ENCODE measurements at places on chromosomes 5 and 9.
A peak's percentile ranks its signal among the peaks of the same experiment; 100 is the strongest.

GRCh38 chr5:91645347-91645746 lies 262.2 kb upstream of the ARRDC3 start:
- no peak for DNase-seq

DNA sequence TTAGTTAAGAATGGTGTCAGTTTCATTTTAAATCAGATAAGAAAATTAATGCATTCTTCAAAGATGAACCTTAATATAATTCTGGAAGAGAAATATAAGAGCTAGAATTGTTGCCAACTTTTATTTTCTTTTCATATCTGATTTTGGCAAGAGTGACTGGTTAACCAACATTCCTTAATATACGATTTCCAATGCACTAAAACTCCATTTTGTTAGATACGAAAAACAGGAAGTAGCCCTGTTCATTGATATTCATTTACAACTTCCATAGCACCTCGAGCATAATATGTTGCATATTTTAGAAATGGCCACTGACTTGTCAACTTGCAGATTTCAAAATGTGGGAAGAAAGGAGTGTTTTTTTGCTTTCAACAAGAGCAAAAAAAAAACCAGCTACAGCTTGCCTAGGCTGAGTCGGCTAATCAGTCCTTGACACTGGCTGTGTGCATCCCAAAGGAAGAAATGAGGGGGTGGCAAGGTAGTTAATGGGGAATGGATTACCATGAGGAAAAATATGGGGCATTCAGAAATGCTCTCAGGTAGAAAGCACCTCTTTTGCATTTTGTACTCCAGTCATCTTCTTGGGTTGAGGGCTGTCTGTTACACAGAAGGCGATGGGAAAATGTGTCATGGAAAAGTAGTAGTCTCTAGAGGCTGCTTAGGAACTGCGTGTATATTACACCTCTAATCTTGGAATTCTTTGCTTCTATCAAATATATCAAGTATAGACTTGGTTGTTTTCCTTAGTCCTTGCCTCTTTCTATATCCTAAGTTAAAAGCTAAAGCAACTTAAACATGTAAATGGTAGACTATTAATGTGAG lies 3.9 kb downstream of the MAP3K1 start:
- no peak for DNase-seq

DNA sequence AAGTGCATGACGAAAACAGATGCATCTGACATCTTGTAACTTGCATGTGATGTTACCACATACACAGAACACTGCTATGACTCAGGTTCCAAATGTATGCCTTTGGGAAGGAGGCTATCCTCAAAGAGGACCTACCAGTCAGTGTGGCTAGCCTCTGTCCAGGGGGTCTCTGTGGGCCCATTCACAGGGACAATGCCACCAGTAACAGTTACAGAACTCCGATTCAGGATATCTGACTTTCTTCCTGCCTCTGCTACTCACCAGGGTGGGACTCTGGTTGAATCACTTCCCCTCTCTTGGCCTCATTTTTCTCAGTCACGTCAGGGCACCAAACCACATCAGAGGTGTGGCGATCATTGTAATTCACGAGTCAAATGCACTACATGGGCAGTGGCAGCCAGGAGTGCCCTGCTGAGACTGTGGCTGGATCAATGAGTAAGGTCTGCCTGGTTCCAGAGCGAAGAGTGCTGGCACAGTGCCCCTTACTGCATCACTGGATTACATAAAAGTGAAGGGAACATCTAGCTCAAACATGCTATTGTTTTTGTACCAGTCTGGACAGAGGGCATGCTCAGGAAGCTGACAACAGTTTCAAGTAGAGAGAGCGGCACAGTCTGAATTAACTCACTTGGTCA lies 13.2 kb downstream of the ATOX1 start:
- no peak for DNase-seq

DNA sequence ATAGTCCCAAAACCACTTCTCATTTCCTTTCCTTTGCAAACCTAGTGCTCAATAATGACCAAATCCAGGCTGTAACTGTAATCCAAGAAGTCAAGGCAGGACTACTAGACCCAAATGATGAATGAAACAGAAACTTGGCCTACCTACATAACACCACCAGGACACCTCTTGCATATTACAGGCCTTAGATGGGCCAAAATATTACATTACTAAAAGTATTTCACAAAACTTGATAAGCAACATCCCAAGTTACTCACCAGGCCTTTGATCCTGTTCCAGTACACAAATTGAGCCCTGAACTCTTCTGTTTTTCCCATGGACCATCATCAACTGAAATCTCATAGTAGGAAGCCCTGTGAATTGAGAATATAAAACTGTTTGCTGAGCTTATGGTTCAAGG lies 34.8 kb downstream of the NADK2 start:
- DNase-seq: no peak

DNA sequence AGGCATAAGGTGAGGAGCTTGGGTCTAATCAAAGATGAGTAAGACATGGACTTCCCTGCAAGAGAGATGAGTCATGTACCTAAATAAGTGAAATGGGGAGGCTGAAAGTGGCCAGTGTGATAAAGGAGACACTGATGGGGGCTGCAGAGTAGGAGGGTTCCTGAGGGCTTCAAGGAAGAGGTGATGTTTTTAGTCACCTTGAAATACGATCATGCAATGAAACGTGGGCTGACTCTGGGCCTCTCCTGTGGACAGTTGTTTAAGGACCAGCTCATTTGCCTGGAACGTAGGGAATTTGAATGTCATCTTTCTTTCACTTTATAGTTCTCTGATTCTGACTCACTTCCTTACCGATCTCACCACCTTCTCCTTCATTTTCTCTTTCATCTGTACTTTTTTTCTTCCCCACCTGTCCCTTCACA lies 49.6 kb upstream of the CPLX2 start:
- DNase-seq: no peak

DNA sequence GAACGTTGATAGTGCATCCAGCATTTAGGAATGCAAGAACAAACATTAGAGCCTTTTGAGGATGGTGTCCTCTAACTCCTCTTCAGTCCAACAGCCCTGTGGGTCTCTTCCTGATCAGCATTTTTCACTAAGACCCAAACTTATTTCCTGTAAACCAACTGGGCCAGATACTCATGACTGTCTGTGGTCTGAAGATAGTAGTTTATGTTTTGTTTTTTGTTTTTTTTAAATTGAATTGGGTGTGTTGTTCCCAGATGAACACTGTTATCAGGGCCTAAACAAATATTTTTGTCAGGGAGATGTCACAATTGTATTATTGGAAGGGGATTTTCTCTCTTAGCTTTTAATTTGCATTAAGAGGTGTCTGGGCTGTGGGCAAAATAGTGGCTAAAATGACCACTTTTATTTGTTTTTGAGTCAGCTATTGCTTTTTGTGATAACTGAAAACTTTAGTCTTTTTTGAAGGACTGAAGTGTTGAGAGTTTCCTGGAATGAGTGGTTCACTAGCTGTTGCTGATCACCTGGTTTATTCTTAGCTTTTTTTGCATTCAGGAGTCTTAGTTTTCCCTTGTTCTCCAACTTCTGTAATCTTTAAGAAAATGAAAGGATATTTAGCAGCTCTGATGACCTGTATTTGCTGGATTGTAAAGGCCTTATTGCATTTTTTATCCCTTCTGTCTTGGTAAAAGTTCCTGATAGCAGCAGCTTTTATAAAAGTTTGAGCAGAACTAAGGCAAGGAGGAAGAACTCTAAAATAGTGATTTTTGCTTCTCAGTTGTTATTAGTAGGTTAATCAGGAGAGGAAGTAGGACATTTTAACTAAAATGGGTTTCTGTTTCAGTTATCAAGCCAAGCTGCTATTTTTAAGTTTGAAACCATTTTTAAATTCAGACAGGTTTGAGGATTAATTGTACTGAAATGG lies 5.5 kb downstream of the MAN2A1 start:
- no peak for DNase-seq

DNA sequence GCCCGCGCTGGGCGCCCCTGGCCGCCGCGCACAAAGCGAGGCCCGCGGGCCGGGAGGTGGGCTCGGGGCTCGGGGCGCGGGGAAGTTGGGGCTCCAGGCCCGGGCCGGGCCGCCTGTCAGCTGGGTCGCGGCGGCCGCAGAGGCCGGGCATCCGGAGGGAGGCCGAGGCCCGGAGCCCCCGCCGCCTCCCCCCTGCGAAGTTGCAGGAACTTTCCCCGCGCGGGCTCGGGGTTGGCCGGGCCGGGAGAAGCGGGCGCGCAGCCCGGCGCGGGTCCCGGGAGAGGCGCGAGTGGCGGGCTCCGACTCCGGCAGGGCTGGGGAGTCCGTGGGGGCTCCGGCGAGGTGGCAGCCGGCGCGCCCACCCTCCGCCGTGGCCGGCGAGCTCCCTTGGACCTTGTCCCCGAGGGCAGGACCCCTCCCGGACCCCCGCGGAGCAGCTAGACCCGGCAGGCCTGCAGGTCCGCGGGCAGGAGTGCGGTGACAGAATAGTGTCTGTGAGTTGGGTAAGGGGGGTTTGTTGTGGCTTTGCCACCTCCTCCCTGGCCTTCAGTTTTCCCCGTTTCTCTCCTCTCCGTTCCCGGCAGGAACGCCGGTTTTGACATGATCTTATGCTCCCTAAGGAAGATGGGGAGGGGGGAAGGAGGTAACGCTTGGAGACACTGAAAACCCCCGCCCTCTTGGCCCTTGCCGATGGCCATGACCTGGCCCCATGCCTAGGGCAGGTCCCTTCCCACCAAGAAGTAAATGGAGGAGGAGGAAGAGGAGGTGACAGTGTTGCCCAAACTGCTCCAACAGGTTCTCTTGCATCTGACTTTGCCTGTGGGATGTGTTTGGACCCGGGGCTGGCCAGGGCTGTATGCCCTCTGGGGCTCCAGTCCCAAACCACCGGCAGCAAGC lies 942 bp downstream of the PHF2 start:
- no peak for DNase-seq

DNA sequence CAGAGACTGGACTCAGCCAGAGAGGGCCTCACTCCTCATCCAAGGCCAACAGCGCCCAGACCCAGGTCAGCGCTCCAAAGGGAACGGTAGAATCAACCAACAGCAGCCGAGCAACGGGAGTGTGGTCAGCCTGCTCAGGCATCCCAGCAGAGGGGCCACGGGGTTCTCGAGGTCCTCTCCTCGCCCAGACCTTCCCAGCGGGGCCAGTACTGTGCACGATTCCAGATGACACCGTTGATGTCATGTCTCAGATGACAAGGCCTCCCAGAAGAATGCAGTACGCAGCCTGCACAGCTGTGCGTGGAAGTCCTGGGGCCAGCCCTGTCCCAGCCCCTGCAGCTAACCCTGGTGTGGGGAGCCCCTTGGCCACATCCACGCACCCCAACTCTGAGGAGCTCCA lies 141.0 kb upstream of the PPP1R26 start:
- no peak for DNase-seq

GRCh38 chr5:15499528-15500324 lies at the start of gene FBXL7:
Gene FBXL7 (plus strand): TSS chr5:15500180.
- DNase-seq: peak; percentile 7

- DNase-seq: no peak
Measured at GRCh38 chr9:114954956-114955582, 24.7 kb upstream of the TNFSF8 start.

DNA sequence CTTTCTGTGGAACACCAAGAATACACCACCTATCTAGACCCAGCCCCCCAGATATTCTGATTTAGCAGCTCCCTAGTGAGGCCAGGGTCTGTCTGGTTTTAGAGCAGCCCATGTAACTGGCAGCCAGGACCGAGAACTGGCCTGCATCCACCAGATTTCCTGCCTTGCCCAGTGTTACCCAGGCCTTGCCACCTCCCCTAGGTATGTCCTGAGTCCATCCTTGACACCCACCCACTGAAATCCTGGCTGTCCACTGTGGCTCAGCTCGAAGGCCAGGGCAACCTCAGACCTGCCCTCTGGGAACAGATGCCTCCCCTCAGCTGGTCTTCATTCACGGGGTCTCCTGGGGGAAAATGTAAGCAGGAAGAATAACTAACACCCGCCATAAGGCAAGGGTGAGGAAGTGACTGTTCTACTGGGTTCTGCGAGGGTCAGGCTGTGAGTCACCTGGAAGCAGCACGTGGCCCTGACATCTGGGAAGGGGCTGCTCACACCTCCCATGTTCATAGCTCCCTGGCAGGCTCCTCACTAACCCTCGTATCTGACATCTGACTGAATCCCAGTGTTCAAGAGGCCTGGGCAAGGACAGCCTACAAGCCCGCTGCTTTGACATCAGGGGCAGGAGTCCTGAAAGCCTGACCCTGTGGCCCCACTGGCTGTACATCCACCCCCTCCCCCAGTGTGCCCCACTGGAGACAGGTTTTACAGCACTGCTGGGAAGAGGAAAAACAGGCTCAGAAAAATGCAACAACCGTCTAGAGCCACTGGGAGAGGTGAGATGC lies 72.7 kb downstream of the SEMA4D start:
- DNase-seq: no peak
